NCI-H510A (cell line): ENCODE measurements at places on chromosomes 16 and 17.

DNA sequence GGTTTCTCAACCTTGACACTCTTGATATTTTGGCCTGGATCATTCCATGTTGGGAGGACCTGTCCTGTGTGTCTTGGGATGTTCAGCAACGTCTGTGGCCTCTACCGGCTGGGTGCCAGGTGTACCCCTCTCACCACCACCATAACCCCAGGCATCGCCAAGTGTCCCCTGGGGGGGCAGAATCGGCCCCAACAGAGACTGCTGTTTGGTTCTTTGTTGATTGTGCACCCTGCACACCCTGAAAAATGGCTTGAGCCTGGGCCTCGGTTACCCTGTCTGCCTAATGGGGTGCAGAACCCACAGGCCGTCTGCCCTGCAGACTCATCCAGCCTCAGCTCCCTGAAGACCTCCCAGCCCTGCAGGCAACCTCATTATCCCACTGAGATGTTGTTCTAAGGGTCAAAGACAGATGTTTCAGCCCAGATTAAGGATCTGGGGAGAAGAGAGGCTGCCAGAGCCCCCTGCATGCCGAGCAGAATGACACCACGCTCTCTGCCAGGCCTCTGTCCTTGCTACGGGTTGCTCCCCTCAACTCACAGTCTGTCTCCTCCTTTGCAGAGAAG lies 9.2 kb downstream of the CACNG1 start:
- DNase-seq = no peak

DNA sequence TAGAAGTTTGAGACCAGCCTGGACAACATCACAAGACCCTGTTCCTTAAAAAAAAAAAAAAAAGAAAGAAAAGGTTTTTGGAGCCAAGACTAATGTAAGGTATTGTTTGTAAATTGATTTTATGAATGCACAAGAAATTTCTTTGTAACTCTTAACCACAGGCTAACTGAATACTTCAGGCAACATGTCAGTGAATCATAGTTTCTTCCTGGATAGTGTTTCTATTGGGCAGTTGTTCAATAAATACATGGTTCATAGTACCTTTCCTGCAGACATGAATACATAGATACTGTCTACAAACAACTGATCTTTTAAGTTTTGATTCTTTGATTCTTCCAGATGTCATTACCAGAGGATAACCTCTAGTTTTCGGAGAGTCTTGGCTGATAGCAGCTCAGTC lies 11.6 kb downstream of the DDX42 start:
- DNase-seq = no peak

DNA sequence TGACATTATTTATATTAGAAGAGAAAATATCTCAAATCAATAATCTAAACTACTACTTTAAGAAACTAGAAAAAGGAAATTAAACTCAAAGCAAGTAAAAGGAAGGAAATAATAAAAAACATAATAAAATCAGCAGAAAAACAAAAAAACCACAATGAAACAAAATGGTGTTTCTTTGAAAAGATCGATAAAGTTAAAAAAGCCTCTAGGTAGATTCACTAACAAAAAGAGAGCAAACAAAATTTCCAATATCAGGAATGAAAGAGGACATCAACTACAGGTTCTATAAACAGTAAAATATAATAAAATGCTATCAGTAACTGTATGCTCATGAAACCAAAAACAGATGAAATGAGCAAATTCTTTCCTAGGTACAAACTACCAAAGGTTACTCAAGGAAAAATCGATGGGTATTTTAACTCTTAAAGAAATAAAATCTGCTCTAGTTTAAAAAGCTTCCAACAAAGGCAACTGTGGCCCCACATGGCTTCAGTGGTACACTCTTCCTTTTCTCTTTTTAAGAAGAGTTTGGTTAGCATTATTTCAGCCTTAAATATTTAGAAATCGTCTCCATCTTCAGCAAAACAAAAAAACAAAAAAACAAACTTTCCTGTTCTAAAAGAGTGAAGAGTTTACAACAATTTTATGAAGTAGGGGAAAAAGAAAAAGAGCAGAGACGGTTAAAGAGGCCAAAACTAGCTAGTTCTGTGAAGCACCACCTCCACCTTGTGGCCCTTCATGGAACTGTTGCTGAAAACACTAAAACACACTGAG lies 102.2 kb downstream of the TRIM37 start:
- no peak for DNase-seq

DNA sequence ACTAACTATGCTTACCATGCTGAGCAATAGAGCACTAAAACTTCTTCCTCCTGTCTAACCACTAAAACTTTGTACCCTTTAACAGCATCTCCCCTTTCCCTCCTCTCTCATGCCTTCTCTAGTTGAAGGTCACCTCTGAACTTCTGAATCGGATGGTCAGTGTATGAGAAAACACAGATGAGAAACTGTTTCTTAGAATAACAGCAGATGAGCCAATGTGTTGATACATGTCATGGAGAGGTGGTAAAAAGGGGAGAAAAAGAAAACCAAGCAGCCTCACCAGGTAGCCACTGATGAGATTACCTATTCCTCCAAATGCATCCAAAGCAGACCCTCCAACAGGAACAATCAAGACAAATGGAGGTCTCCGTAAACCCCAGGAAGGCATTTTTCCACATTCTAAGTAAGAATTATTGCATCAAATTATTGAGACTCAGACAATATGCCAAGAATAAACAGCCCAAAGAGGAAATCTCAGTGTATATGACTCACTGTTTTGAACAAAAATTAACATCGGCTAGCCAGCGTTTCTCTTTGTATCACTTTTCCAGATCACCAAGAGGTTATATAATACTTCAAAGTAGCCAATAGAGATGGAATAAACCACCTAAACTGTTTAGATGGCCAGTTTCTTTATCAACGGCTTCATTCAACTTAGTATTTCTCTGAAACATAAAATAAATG lies 793.3 kb upstream of the SOX9 start:
- no peak for DNase-seq

GRCh38 chr17:1159431-1160180 lies 20.2 kb downstream of the ABR start:
- DNase-seq = no peak

GRCh38 chr17:63701868-63702720 lies 2.2 kb upstream of the LIMD2 start:
- peak; percentile 66 for DNase-seq

GRCh38 chr17:68627956-68628575 lies 26.9 kb upstream of the FAM20A start:
- no peak for DNase-seq
